Liver (tissue), 10 donors: ENCODE measurements at places on chromosomes 11 and 22. TPM values are rescaled to one million over a fixed set of nuclear protein-coding genes. Genes with fewer than 3 reads are reported as not detected.

RPUSD4 gene
- 23.7 TPM for total RNA-seq

C11orf42 gene
- total RNA-seq = not detected

NXPE2 gene
- 0.05 TPM for total RNA-seq

TEX12 gene
- not detected for total RNA-seq

MYRF gene
- 6.5 TPM for total RNA-seq

ACTN3 gene
- total RNA-seq = not detected

OAF gene
- total RNA-seq = 15.0 TPM

PANX3 gene
- total RNA-seq = not detected

FGF4 gene
- not detected for total RNA-seq

IL18 gene
- total RNA-seq = 3.8 TPM

DEUP1 gene
- total RNA-seq = 0.09 TPM

FGF3 gene
- total RNA-seq = not detected

ACR gene
- total RNA-seq = 0.17 TPM

DDTL gene
- 9.5 TPM for total RNA-seq

ADAMTS8 gene
- total RNA-seq = not detected

RHOD gene
- total RNA-seq = 27.0 TPM

TRIM34 gene
- 2.8 TPM for total RNA-seq

APOA5 gene
- 1,045 TPM for total RNA-seq

GTSE1 gene
- total RNA-seq = 0.17 TPM

OR52A1 gene
- total RNA-seq = not detected

VSIG10L2 gene
- not detected for total RNA-seq

MOV10L1 gene
- total RNA-seq = 0.47 TPM

VWA5A gene
- 2.3 TPM for total RNA-seq

FLRT1 gene
- not detected for total RNA-seq

NDUFS3 gene
- 55.0 TPM for total RNA-seq

YWHAH gene
- 75.0 TPM for total RNA-seq

NAALADL1 gene
- total RNA-seq = 2.1 TPM

PARVG gene
- 12.1 TPM for total RNA-seq

CYTH4 gene
- total RNA-seq = 9.9 TPM

KCNK7 gene
- 0.14 TPM for total RNA-seq

MFRP gene
- not detected for total RNA-seq

IGSF9B gene
- total RNA-seq = 0.33 TPM

ARVCF gene
- total RNA-seq = 48.8 TPM

MRGPRE gene
- not detected for total RNA-seq

KBTBD3 gene
- total RNA-seq = 3.4 TPM
